Stimulated activated CD8-positive, alpha-beta memory T cell treated with anti-CD3 and anti-CD28 coated beads, Interleukin-7, amount 100 ng/mL, for 1 hour (primary cell): ENCODE measurements at places on chromosomes 4 and X.

DNA sequence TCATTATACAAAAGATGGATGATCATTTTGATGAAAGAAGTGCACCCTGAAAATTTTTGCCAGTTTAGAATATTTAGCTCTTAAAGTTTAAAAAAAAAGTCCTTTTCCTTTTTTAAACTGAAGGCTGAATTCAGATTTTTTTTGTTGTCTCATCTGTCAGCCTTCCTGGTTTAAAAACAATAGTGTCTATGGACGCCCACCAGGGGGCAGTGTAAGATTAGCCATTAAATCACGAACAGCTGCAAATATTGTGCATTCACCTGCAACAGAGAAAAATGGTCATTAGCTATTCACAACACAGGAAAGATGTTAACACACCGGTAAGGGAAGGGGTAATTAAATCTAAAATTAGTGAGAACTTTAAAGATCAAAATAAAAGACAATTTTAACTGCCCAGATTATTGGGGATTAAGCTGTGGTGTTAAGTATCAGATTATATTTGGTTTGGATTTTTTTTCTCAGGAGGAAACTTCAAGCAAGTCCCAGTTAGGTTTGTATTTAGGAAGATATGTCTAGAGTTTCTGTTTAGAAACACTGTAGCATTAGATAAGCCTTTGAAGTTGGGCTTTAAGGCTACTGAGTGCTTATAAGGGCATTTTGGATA, 4.4 kb upstream of the CXorf38 start:
- peak; percentile 58 for DNase-seq

DNA sequence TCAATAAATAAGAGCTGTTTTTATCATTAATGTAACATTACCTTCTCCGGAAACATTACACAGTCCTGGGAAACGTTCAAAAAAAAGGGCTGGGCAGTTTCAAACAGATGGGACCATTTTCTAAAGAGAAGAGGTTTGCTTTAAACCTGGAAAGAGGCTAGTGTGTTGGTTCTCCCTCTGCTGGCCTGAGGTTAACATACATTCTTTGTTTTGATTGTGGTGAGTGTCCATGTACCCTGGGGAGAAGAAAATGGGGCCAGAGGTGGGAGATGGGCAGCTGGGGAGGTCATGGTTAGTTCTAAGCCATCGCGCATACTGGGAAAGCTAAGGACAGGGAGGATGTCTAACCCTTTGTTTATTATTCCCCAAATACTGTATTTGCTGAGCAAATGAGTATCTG, 194.7 kb downstream of the CPEB2 start:
- no peak for DNase-seq

DNA sequence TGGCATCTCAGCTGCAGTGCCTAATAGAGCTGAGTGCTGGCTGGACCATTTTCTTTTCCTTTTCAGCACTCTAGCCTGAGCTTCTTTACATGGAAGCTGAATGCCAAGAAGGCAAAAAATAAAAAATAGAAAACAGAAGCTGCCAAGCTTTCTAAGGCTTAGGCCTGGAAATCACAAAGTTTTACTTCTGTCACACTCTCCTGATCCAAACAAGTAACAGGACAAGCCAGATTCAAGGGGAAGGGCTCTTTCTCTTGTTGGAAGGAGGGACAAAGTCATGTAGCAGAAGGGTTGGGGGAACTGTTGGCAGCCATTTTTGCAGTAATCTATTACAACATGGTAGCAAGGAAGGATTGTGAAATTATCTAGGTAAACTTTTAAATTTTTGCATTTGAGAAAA, 131.8 kb downstream of the MSL3 start:
- DNase-seq = no peak

DNA sequence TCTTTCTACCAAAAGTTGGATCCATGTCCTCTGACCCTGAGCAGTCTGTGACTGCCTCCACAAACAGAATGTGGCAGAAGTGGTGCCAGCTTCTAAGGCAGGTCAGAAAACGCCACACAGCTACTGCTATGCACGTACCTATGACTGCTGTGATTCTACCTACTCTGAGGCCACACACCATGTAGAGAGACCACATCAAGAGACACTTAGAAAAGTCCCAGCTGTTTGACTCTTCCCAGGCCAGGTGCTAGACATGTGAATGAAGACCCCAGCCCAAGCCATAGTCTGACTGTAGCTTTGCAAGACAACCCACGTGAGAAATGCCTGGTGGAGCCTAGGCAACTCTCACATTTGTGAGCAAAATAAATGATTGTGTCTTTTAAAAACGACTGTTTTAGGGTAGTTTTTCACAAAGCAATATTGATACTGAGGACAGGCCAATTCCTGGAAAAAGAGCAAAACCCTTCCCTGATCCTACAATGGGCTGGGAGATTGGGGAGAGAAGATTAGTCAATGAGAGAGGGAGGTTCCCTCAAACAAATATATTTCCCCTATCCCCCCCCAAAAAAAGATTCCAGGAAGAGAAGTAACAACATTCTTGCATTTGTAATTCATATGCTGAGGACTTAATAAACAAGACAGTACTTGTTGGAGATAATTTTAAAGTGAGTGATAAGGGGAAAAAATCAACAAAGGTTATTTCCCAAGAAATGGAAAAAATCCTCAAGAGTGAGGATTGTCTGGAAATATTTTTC, 33.3 kb downstream of the FRYL start:
- no peak for DNase-seq

DNA sequence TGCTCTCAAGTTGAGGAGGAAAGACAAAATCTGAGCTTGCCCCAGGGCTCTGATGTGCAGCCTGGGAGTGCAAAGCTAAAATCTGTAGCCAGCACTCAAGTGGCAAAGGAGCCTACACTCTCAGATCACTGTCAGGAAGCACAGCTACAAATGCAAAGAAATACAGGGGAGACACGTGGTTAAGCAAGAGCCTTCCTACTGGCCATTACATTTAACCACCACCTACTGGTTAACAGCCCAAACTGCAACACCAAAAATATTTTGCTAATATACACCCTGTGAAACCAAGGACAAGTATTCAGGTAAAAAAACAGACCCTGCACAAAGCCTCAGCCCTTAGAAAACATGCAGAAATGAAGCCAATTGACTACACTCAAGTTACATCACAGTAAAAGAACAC, 170.4 kb upstream of the FGF16 start:
- no peak for DNase-seq

- DNase-seq = no peak
These were observed 20.1 kb upstream of the ADRA2C start for GRCh38 chr4:3745886-3746656.
